ENCODE measurements at places on chromosomes 1 and 21.

DNA sequence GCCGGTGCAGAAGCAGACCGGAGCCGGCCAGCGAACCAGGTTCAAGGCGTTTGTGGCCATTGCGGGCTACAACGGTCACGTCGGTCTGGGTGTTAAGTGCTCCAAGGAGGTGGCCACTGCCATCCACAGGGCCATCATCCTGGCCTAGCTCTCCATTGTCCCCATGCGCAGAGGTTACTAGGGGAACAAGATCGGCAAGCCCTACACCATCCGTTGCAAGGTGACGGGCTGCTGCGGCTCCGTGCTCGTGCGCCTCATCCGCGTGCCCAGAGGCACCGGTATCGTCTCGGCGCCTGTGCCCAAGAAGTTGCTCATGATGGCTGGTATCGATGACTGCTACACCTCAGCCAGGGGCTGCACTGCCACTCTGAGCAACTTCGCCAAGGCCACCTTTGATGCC lies 38.1 kb downstream of the LRRC52 start:
- no peak for DNase-seq

GRCh38 chr1:214310010-214310409 lies 29.1 kb downstream of the SMYD2 start:
- no peak for DNase-seq

DNA sequence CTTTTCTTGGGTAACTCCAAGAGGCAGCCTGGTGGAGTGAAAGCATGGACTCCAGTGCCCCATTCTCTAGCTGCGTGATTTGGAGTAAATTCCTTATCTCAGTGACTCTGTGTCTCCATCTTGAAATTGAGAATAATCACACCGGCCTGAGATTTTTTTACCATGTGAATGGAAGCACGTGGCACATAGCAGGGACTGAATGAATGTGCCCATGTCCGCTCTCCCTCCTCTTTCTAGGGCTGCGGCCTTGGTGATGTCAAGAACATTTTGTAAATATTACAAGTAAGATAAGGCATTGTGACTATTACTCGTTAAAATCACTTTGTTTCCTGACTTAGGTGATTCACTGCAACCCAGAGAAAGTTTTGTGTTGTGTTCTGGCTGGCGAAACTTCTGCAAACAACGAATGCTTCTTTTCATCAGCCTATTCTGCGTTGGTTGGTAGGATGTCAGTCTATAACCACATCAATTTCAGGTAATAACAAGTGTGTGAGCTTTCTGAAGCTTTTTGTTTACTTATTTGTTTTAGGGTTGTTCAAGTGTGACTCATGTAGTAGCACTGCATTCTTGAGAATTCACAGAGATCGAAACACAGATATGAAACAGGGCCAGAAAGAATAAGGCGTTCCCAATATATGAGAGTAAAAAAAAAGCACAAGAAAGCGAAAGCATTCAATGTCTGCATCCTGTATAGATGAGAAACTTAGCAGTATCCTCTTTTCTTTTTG lies 135.7 kb upstream of the SLC45A1 start:
- no peak for DNase-seq

DNA sequence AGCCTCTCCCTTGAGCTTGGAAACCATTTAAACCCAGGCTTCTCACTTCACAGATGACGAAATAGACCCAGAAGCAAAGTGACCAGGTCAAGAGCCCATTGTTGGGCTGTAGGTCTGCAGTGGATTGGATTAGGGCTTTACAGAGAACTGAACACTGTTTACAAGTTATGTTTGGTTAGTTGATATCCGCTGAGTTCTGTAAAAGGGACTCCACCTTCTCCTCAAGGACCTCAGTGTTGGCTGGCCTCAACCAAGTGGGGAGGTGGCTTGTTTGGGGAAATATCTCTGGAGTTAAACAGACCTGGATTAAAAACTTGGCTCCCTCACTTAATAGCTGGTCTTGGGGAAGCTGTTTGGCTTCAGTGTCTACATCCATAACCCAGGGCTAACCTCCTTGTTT lies 88.1 kb downstream of the UCK2 start:
- DNase-seq = no peak

DNA sequence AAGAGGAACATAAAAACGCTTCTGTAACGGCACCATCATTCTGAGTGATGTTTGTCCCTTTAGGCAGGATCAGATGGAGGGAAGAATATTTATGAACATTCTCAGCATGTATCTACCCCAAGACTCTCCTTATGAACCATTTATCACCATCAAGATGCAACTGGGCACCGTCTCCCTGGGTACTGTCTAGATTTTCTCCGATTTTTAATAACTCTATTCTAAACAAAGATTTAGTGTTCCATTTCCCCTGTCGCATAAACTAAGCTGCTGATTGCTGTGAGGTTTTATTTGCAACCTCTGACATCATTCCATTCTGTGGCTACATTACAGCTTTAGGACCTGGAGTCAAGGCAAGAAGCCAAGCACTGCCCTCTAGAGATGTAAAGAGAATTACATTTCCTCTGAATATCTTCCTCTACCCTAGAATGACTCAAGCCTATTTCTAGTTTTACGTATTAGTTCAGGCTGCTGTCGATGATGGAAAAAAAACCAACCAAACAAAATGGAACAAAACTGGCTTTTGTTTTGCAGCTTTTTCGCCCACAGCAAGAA lies 130.1 kb upstream of the MAP1LC3C start:
- no peak for DNase-seq

DNA sequence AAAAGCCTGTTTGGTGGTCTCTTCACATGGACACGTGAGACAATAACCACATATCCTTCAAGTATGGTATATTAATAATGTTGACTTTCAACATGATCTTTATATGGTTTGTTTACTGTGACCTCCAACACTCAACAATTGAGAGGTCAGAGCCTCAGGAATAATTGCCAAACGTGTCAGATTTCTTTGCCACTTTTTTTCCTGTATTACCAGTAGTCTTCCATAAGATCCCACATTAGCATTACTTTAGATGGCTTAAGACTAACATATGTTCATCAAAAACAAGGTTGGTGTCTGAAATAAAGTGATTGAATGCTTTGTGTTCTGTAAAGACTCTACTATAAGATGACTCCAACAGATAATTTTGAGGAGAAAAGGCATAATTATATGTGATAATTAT lies 118.7 kb upstream of the F3 start:
- no peak for DNase-seq

DNA sequence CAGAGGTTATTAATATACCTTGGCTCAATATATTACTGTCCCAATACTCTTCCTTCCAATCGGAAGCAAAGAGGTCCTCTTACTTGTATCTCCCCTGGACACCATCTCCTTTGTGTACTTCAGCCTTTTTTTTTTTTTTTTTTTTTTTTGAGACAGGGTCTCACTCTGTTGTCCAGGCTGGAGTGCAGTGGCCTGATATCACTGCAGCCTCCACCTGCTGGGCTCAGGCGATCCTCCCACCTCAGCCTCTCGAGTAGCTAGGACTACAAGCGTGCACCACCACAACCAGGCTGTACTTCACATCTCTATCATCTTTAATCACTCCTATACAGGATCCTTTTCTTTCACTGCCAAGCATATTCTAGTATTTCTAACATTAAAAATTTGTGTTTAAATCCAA lies 2.8 kb upstream of the DARS2 start:
- no peak for DNase-seq

- DNase-seq = no peak
Measured at GRCh38 chr1:58426918-58427317, 119.6 kb downstream of the OMA1 start.

- DNase-seq = peak; percentile 58
Measured at GRCh38 chr1:24688621-24689195, 45.6 kb downstream of the SRRM1 start.

DNA sequence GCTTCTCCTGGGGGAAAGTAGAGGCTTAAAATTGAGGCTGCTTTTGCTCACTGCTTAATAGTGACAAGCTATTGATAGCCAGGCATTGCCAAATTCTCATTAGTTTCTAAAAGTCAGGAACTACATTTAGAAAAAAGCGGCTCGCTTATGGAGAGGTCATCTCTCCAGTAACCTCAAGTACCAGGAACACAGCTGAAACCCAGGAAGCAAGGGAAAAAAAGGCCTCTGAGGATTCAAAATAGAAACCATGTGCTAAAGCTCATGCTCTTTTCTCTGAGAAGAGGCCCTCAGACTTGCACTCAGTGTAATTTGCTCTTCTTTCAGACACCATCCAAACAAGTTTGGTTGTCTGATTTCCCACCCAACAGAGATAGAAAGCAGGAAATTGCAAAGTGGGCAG lies 261.4 kb upstream of the USP25 start:
- no peak for DNase-seq

GRCh38 chr1:24846671-24847070 lies 83.4 kb downstream of the RUNX3 start:
- no peak for DNase-seq

DNA sequence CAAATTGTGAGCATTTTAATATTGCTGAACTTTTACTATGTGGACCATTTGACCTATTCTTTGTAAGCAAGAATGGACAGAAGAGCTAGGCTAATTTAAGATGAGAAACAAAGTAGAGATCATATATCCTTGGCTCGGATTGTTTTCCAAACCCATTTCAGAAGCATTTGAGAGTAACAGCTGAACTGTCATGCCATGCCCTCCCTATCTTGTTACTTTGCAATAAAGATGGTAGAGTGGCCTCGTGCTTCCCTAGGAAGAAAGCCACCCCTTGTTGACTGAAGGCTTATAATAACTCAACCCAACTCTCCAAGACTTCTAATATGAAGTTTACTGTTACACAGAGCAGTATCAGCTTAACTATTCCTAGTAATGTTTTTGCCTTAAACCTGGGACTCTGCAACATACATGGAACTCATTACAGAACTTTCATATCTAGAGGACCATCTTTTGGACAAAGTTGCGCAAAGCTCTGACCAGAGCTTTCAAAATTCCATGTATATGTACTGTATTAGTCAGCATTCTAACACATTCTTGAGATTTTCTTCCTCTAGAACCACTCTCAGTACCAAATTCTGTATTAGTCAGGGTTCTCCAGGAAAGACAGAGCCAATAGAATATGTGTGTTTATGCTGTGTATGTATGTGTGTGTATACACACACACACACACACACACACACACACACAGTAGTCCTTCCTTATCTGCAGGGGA lies 68.7 kb downstream of the ADAMTS1 start:
- no peak for DNase-seq

DNA sequence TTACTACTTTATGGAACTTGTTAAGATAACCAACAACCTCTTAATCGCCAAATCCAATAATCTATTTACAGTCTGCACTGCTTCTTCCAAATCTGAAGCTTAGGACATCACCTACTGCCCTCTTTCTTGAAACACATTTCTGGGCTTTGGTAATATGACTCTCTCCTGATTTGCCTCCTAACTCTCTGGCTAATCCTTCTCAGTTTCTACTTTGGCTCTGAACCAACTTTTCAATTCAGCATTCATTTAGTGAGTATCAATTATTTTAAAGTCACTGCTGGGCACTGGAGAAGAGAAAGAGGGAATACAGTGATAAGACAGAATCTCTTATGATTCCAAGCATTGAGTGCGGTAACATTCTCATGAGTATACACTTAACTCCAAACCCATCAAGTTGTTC lies 275.0 kb downstream of the AKT3 start:
- no peak for DNase-seq

- no peak for DNase-seq
Measured at GRCh38 chr1:28885472-28885877, 28.9 kb upstream of the EPB41 start.

- DNase-seq = no peak
Measured at GRCh38 chr1:155776414-155776813, 80.6 kb downstream of the GON4L start.

GRCh38 chr1:201258763-201259230 lies 24.5 kb upstream of the PKP1 start:
- no peak for DNase-seq

DNA sequence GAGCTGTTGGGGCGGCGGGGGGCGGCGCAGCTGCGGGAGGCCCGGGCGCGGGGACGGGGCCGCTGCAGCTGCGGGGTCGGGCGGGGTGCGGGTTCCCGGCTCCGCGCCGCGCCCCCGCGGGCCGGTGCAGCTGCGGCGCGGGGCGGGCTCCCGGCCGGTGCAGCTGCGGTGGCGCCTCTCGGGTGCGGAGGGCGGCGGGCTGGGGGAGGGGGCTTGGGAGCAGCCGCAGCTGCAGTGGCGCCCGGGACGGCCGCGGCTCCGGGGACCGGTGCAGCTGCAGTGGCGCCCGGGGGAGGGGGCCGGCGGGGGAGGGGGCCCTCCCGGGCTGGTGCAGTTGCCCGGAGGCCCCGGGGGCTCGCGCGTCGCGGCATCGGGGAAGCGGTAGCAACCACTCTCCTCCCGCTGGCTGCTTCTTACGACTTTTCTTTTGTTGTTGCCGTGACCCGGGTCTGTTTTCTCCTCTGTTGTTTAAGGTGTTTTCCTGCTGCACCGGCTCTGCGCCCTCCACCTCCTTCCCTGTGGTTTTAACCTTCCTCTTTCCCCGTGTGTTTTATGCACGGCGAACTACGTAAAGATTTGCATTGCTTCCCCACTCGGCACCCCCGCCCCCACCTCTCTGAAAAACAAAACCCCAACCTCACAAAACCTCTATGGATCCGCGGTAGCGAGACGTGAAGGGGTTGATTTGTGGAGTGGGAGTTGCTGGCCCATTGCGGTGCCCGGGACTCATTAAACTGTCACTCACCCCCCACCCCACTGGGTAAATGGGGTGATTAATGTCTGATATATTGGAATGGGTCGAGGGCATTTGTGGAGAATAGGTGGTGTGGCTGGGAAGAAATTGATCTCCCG lies 1.7 kb upstream of the ZBTB18 start:
- no peak for DNase-seq

DNA sequence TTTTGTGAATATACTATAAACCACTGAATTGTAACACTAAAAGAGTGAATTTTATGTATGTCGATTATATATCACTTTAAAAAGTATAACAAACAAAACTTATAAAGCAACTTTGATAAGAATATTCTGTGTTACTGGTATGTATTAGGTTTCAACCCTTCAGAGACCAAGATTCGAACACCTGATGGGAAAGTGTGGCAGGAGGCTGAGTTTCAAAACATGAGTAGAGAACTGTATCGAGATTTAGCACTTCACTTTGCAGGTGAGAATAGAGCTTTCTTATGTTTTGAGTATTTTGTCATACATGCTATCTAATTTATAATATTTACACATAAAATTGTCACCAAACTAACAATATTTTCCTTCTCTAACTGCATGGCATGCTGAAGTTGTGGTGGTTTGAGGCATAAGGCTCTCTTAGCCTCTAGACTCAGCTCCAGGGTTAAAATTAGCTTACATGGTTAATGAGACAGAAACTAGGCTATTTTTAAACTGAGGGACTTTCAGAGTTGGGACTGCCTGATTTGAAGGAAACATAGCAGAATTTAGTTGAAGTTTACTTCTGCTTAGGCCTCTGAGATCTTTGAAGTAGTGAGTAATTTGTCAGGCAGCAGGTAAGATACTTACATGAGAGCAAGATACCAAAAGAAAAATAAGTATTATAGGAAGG lies 48.6 kb downstream of the CEP350 start:
- no peak for DNase-seq

GRCh38 chr1:22292011-22292788 lies 149.3 kb upstream of the WNT4 start:
- DNase-seq = peak; percentile 54

Data from large intestine (tissue), 12 donors.